Lower lobe of right lung (tissue), 2 donors: ENCODE measurements at places on chromosomes 13 and 19. TPM values are rescaled to one million over a fixed set of nuclear protein-coding genes. Genes with fewer than 3 reads are reported as not detected.

- no peaks in the 10 kb centered on the region for H3K36me3 ChIP-seq
- no peak overlapping the region for H3K4me3 ChIP-seq
- no peaks in the 10 kb centered on the region for H3K4me1 ChIP-seq
- no peak overlapping the region for H3K27ac ChIP-seq
- DNase-seq = no peak
- no peaks in the 10 kb centered on the region for H3K27me3 ChIP-seq
These were observed 1941.6 kb upstream of the PRR20A start for GRCh38 chr13:55199134-55199533.

DNA sequence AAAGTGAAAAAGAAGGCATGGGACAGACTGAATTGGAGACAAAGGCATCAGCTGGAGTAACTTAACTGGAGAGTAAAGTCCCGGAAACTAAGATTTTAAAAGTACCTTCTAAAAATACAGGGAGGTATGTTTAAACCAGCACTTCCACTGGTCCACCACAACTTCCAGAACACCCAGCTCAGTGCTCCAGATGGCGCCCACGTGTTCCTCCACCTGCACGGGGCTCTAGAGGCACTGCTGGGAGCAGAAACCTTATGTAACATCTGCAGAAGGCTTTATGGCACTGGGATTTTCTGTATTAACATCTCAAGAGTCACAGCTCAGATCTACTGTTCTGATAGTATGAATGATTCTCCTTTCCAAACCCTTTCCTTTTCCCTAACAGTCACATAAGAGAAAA lies 252.1 kb downstream of the DCLK1 start:
- peaks cover 8% of the 10 kb centered on the region for H3K4me1 ChIP-seq
- no peak overlapping the region for H3K27ac ChIP-seq
- DNase-seq = no peak
- no peak overlapping the region for H3K4me3 ChIP-seq

DNA sequence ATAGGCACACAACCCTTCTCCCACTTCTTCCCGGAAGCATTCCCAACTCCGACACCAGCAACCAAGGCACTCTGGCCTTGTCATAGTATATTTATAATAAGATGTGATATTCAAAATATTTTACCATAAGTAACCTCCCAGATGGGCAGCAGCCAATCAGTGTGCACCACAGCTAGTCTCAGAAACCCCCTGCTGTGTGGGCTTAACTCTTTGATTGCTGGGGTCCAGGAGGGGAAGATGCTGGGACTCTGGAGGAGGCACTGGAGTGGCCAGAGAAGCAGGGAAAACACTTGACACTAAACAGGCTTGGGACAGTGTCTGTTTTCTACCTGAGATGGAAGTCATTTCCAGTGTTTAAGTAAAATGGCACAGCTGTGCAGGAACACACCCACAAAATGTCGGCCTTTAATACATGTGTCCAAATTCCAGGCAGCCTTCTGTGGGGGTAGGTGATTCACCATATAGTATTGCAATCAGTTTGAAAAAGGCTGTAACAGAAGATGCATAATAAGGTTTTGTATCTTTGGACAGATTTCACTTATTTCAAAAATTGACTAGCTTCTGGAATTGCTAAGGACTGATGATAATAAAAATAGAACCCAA lies 100.7 kb downstream of the MBNL2 start:
- H3K27me3 ChIP-seq = no peaks in the 10 kb centered on the region
- H3K36me3 ChIP-seq = no peaks in the 10 kb centered on the region
- DNase-seq = no peak
- no peak overlapping the region for H3K4me3 ChIP-seq
- peaks cover 36% of the 10 kb centered on the region for H3K4me1 ChIP-seq

DNA sequence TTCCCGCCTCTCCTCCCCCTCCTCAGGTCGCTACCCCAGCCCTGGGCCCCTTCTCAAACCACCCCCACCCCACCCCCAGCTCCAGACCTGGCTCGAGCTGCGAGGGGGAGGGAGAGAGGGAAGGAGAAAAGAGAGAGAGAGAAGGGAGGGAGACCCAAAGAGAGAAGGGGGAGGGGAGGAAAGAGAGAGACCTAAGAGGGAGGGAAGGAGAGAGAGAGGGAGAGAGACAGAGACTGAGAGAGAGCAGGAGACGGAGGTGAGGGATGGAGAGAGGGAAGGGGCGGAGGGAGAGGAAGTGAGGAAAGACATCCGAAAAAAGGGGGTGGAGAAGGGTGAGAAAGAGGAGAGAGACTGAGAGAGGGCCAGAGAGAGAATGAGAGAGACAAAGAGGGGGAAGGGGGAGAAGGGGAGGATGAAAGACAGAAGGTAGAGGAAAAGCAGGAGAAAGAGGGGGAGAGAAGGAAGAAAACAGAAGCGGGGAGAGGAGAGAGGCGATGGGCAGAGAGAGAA lies 2.0 kb upstream of the SPACA6 start:
- no peak for DNase-seq
- H3K27ac ChIP-seq = peak overlapping the region; percentile 53
- peaks cover 37% of the 10 kb centered on the region for H3K4me1 ChIP-seq

GRCh38 chr13:98293570-98294142 lies 116.6 kb upstream of the RNF113B start:
- DNase-seq = no peak
- peaks cover 23% of the 10 kb centered on the region for H3K4me1 ChIP-seq
- H3K36me3 ChIP-seq = no peaks in the 10 kb centered on the region
- no peak overlapping the region for H3K4me3 ChIP-seq
- peak overlapping the region; percentile 37 for H3K27ac ChIP-seq

GRCh38 chr13:33624740-33625139 lies 193.2 kb upstream of the RFC3 start:
- no peaks in the 10 kb centered on the region for H3K36me3 ChIP-seq
- no peak overlapping the region for H3K4me3 ChIP-seq
- no peaks in the 10 kb centered on the region for H3K27me3 ChIP-seq
- no peak overlapping the region for H3K27ac ChIP-seq
- DNase-seq = no peak

GRCh38 chr13:113740661-113741060 lies 18.4 kb upstream of the TMEM255B start:
- peaks cover 7% of the 10 kb centered on the region for H3K4me1 ChIP-seq
- H3K27ac ChIP-seq = no peak overlapping the region
- DNase-seq = peak; percentile 20
- no peak overlapping the region for H3K4me3 ChIP-seq

GRCh38 chr13:64371045-64371444 lies 2859.1 kb downstream of the PCDH9 start:
- H3K4me3 ChIP-seq = no peak overlapping the region
- no peaks in the 10 kb centered on the region for H3K4me1 ChIP-seq
- DNase-seq = no peak
- no peaks in the 10 kb centered on the region for H3K36me3 ChIP-seq
- no peak overlapping the region for H3K27ac ChIP-seq

The DAPK3 gene
- total RNA-seq = 50.5 TPM

The ZNF491 gene
- 2.3 TPM for total RNA-seq

The DDA1 gene
- total RNA-seq = 32.2 TPM
